ENCODE measurements at places on chromosomes 11 and 22.

DNA sequence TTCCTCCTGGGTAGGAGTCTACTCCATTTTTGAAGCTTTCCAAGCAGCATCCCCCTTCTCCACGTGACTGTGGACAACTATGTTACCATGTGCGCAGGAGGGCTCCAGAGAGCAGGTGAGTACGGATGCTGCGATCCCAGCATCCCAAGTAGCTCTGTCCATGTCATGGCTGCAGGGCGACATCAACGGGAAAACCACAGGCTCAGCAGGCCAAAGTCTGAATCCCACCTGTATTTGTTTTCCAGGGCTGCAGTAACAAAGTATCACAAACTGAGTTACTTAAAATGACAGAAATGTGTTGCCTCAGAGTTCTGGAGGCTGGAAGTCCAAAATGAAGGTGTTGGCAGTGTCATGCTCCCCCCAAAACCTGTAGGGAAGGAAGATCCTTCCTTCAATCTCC lies 40.3 kb downstream of the MCHR1 start:
- ATAC-seq, result no peak

DNA sequence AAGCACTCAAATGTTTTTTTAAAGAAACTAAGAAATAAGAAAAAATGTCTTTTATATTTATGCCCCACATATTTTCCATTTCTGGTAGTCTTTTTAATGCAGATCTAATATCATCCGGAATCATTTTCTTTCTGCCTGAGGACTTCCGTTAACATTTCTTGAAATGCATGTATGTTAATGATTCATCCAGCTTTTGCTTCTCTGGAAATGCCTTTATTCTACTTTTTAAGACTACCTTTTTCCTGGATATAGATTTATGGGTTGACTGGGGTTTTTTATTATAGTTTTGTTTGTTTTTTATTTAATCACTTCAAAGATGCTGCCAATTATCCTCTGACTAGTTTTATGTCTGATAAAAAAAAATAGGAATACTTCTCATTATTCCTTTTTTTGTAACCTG lies 57.1 kb upstream of the LDLRAD3 start:
- no peak for ATAC-seq

GRCh38 chr11:69539416-69540117 lies 58.1 kb downstream of the LINC01488 start:
- no peak for ATAC-seq

DNA sequence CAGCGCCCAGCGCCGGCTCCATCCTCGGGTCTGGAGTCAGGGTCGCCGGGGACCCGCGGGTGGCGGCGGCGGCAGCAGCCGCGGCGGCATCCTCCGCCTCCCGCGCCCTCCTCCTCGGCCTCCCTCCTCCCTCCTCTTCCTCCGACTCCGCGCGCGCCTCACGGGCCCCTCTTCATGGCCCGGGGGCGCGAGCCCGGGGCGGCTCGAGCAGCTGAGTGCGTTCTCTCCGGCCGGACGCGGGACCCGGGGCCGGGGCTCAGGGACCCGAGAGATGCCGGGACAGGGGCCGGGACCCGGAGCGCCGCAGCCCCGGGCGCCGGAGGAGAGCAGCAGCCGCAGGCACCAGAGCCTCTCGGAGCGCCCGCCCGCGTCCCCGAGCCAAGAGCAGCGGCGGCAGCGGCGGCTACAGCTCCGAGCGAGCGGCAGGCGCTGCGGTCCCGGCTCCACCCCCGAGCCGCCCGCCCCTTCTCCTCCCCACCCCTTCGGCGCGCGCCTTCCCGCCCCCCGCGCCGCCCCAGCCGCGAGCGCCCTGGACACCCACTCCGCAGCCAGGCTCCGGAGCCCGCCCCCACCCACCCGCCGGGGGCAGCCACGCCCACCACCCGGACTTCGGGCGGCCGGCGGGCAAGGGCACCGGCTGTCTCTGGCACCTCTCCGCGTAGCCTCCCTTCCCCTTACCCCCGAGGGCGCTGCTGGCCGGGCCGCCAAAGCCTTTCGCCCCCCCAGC lies at the start of gene CHST1:
CHST1 (minus strand) TSS at position 417 of the 727 bp plus-strand sequence. CDS start 14,699 bp downstream, outside the sequence.
- ATAC-seq, result peak; percentile 23

DNA sequence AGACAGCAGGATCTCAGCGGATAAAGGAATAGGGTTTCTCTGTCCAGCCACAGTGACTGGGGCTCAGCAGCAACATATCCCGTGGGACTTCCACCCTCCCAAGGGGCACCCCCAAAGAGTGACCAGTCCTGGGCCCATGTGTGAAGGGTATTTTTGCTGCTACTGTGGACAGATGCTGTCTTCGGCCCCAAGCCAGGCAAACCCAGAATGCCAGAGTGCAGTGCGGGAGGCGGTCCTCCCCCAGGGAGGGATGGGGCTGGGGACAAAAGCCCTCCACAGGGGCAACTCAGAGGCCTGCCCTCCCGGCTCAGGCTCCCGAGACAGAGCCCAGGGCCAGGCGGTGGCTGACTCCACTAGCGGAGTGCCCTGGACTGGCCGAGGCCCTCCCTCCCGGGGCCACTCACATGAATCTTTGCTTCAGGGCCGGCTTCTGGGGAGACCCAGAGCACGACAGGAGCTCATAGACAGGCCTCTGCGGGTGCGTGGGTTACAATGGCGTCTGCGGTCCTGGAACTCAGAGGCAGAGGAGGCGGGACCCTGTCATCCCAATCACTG lies 34.7 kb upstream of the WNT7B start:
- ATAC-seq, result no peak

GRCh38 chr11:69928121-69928520 lies 108.9 kb upstream of the FGF3 start:
- no peak for ATAC-seq

All from esophagus mucosa (tissue), 1 donor.